ENCODE measurements at places on chromosomes 1 and 21. TPM values are rescaled to one million over a fixed set of nuclear protein-coding genes. Genes with fewer than 3 reads are reported as not detected.

MTARC1 gene
- 539 TPM for total RNA-seq

OR2G6 gene
- not detected for total RNA-seq

RASSF5 gene
- 11.4 TPM for total RNA-seq

MAB21L3 gene
- 0.22 TPM for total RNA-seq

CCT8 gene
- total RNA-seq: 116 TPM

RAB3GAP2 gene
- 48.8 TPM for total RNA-seq

PLCH2 gene
- total RNA-seq: 0.55 TPM

ALX3 gene
- total RNA-seq: not detected

C1orf52 gene
- total RNA-seq: 18.5 TPM

AADACL4 gene
- not detected for total RNA-seq

GBP2 gene
- 45.9 TPM for total RNA-seq

ADGRL4 gene
- total RNA-seq: 81.8 TPM

AMPD1 gene
- not detected for total RNA-seq

NUP210L gene
- not detected for total RNA-seq

F3 gene
- total RNA-seq: 418 TPM

INKA2 gene
- 15.4 TPM for total RNA-seq

PLPPR4 gene
- 1.7 TPM for total RNA-seq

WRAP73 gene
- 14.8 TPM for total RNA-seq

IL12RB2 gene
- 3.4 TPM for total RNA-seq

RGS8 gene
- total RNA-seq: not detected

WNT3A gene
- total RNA-seq: not detected

RHBG gene
- total RNA-seq: not detected

CYP4X1 gene
- total RNA-seq: 4.3 TPM

SMYD3 gene
- 12.4 TPM for total RNA-seq

RNU1-3 gene
- total RNA-seq: 6,165 TPM

RAP1GAP gene
- total RNA-seq: 0.26 TPM

IARS2 gene
- total RNA-seq: 78.5 TPM

PAQR7 gene
- 7.2 TPM for total RNA-seq

RSBN1 gene
- 14.5 TPM for total RNA-seq

CFHR4 gene
- not detected for total RNA-seq

HLX gene
- total RNA-seq: 37.2 TPM

BLACAT1 gene
- total RNA-seq: not detected

PKP1 gene
- total RNA-seq: 11.5 TPM

OPRD1 gene
- total RNA-seq: not detected

OXCT2 gene
- total RNA-seq: 0.87 TPM

HTR6 gene
- not detected for total RNA-seq

TRIM62 gene
- 4.4 TPM for total RNA-seq

FCRLB gene
- total RNA-seq: 0.48 TPM

WDR3 gene
- 36.8 TPM for total RNA-seq

IFI6 gene
- total RNA-seq: 126 TPM

CD5L gene
- not detected for total RNA-seq

C1orf87 gene
- not detected for total RNA-seq

SSBP3 gene
- total RNA-seq: 41.1 TPM

VWA5B1 gene
- total RNA-seq: not detected

MYBPH gene
- total RNA-seq: 0.22 TPM

FAM72B gene
- total RNA-seq: 1.1 TPM

EDEM3 gene
- 39.7 TPM for total RNA-seq

CYP4B1 gene
- total RNA-seq: 106 TPM

ERG gene
- total RNA-seq: 37.4 TPM

SPRR2B gene
- not detected for total RNA-seq

DSCAM gene
- total RNA-seq: not detected
